ENCODE measurements at places on chromosomes 12 and 14.

DNA sequence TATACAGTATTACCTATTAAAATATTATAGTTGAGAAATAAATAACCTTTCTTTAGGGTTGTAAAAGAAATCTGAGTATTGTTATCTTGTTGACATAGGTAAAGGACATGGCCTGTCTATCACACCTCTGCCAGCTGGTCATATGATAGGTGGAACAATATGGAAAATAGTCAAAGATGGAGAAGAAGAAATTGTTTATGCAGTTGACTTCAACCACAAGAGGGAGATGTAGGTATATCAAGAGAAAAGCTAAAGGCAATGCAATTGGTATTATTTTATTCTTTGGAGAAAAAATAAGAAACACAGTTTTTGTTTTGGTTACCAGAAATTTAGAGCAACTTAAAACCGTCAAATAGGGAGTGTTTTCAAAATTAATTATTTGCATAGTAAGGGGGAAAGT lies 13.5 kb downstream of the CPSF2 start:
- peak; percentile 63 for DNase-seq

DNA sequence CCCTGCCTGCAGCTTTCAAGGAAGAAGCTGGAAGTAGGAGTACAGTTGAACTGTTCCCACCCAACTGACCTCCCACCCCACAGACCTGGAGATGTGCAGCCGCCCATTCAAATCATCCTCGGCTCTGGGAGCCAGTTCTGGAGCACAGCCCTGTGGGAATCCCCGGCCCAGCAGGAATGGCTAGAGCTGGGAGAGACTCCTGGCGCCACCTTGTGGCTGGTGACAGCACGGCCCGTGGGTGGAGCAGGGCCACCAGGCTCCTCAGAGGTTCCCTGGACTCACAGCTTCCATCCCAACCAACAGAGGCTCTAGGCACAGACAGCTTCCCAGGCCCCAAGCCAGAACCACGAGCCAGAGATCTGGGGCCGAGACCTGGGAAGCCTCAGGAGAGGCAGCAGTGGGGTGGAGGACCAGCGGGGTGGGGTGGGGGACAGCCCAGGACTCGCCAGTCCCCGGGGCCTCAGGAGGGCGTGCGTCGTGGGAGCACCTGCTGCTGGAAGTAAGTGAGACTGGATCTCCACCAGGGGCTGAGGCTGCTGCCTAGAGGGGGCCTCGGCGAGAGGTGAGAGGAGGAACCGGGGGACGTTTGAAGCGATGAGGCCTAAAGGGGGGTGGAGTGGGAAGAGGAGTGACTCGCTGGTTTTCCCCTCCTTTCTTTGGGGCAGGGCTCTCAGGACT lies 43.4 kb downstream of the RNF34 start:
- peak; percentile 73 for DNase-seq

- no peak for DNase-seq
Measured at GRCh38 chr12:80821513-80822000, 104.8 kb downstream of the MYF5 start.

DNA sequence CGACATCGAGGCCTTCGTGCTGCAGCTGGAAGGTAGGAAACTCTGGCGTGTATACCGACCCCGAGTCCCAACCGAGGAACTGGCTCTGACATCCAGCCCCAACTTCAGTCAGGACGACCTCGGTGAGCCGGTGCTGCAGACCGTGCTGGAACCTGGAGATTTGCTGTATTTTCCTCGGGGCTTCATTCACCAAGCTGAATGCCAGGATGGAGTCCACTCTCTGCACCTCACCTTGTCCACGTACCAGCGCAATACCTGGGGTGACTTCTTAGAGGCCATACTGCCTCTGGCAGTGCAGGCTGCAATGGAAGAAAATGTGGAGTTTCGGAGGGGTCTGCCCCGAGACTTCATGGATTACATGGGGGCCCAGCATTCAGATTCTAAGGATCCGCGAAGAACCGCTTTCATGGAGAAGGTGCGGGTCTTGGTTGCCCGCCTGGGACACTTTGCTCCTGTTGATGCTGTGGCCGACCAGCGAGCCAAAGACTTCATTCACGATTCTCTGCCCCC lies 1.4 kb downstream of the RIOX1 start:
- DNase-seq: no peak

- peak; percentile 73 for DNase-seq
Measured at GRCh38 chr12:49832836-49833421, 4.7 kb upstream of the NCKAP5L start.

DNA sequence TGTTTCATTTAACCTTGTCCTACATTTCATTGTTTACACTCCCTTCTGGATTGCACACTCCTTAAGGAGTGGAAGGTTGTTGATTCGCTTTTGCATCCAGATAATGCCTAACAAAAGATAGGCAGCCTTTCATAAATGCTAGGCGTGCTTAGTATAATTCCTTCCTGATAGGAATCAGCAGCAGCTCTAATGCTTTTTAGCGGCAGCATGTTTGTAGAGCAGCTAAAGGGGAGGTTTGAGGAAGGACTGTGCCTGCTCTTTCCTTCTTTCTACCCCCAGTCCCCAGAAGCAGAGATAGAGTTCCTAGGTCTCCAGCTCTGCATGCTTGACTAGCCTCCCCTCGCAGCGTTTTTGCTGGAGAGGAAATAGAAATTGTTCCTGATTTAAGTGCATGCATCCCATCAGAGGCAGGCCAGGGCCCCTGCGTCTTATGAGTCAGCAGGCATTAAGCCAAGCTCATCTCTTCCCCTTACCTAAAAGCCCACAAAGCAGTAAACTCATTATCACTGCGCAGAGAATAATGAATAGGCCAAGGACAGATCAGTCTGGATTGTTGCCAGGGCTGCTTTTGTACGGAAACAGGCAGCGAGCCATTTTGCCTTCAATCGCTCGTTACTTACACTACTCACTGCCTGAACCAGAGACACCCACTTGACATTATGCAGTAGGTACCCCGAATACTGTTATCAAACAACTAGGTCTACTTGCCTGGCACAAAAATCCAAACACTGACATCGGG lies 14.0 kb upstream of the TBPL2 start:
- peak; percentile 92 for DNase-seq

- no peak for DNase-seq
Measured at GRCh38 chr12:53754188-53754585, 2.4 kb upstream of the CISTR start.

GRCh38 chr12:68036642-68037041 lies 47.4 kb downstream of the IFNG-AS1 start:
- DNase-seq: no peak

- DNase-seq: no peak
Measured at GRCh38 chr12:106265116-106265515, 17.3 kb upstream of the CKAP4 start.

DNA sequence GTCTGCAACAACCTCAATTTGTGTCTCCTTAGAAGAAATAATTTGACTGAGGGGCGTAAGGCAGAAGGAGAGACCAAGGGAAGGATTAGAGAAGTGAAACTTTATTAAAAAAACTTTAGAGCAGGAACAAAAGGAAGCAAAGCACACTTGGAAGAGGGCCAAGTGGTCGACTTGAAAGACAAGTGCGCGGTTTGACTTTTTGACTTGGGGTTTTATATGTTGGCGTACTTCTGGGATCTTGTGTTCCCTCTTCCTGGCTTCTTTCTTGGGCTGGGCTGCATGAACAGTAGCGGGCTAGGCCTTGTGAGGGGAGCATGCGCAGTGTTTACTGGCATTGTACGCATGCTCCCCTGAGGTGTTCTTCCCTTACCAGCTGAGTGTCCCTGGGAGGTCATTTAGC lies 369.3 kb upstream of the DCN start:
- DNase-seq: no peak

GRCh38 chr14:64213086-64213485 lies 81.1 kb downstream of the ESR2 start:
- no peak for DNase-seq

DNA sequence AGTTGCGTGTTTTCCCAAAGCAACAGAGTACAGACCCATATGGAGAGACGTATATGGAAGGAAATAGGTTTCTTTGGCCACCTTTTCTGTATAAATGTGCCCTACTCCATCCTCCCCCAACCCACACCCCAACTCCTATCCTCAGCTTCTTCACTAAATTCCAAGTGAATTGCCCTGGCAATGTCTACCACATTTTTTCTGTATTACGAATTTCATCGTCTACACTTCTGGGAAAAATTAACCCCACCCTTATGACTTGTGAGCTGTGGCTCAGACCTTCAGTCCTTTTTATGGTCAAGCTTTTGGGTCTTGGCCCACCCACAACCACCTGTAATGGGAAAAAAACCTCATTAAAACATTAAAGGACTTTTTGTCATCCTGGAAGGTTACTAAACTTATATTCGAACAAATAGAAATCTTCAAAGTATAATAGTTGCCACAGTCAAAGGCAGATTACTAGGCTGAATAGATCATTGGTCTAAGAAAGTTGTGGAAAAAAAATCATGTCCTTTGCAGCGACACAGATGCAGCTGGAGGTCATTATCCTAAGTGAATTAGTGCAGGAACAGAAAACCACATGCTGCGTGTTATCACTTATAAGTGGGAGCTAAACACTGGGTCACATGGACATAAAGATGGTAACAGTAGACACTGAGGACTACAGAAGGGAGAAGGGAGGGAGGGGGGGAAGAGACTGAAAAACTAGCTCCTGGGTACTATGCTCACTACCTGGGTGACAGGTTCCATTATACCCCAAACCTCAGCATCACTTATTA lies 15.7 kb upstream of the NFKBIA start:
- peak; percentile 77 for DNase-seq

- DNase-seq: peak; percentile 64
Measured at GRCh38 chr12:11822081-11822834, 172.8 kb downstream of the ETV6 start.

DNA sequence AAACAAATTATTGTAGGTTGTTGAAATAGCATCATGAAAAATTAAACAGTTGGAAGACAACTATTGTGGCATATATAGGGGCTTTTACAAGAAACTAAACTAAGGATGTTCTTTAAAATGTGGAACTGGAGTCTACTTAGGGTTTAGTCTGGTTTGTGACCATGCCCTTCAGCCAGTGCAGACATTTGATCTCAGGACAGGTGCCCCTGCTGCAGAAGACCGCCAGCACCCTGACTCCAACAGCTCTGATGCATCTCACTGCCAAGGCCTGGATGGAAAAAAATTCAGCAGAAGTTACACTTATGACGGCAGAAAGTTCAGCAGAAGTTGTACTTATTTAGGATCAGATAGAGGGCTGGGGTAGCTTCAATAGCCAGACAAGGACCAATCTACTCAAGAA lies 51.5 kb downstream of the TMEM117 start:
- DNase-seq: no peak

DNA sequence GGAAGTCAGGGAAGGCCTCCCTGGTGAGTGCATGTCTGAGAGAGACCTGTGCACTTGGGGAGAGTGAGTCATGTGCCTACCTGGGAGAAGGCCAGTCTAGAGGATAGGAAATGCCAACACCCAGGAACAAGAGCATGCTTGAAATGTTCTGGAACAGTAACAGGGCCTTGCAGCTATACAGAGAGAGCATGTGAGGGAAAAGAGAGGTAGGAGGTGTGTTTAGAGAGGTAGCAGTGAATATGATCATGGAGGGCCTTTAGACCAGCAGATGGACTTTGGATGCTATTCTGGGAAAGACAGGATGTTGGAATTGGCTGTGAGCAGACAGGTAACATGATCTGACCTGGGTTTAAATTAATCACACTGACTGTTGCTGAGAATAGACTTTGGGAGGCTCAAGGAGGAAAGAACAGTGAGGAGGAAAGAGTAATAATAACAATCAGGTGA lies 1143.6 kb downstream of the FLRT2 start:
- no peak for DNase-seq

- no peak for DNase-seq
Measured at GRCh38 chr12:10672231-10672868, 1.5 kb downstream of the STYK1 start.

GRCh38 chr14:37437490-37437889 lies 157.6 kb downstream of the FOXA1 start:
- no peak for DNase-seq

- no peak for DNase-seq
Measured at GRCh38 chr14:76467711-76468155, 91.8 kb downstream of the ESRRB start.

- no peak for DNase-seq
Measured at GRCh38 chr14:20334017-20334416, 938 bp upstream of the CCNB1IP1 start.

- DNase-seq: no peak
Measured at GRCh38 chr14:68211886-68212285, 392.3 kb downstream of the RAD51B start.

DNA sequence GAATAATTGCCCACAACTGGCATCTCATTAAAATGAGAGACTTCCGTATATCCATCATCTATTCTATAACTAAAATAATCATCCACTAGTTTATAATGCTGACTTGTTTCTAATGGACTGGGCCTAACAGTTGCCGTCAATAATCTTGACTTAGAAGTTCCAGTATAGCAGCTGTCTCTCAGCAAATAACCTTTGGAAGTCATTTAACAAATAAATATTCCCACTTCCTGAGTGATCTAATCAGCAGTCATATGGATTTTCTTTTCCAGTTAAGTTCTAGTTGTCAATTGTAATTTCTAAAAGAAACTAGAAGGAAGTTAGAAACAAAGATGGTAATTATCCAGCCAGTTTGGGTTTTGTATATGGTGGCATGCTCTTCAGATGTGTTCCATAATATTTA lies 177.8 kb downstream of the GXYLT1 start:
- no peak for DNase-seq

GRCh38 chr12:54378796-54379397 lies 5.6 kb downstream of the ZNF385A start:
- DNase-seq: no peak

GRCh38 chr14:61513986-61514830 lies 181.1 kb upstream of the HIF1A start:
- peak; percentile 54 for DNase-seq

DNA sequence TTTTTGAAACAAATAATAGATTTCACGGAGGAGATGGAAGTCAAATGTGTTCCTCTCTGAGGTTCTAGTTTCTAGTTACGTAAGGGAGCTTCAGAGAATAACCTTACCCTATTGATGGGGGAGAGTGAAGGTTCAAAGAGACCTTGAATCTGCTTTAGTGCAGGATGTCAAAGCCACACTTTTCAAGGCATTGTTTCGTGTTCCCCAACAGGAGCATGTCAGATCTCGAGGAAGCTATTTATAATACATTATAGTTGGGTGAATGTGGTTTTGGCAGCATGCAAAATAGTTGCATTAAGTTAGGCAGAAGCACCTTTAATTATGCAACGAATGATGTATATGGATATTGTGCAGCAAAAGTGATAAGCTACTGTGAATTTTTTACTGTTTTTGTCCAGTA lies 614.9 kb downstream of the SLC16A7 start:
- no peak for DNase-seq
